ENCODE measurements at places on chromosomes 6 and 20.

- DNase-seq: no peak
These were observed 4.6 kb downstream of the NPBWR2 start for GRCh38 chr20:64102647-64103354.

DNA sequence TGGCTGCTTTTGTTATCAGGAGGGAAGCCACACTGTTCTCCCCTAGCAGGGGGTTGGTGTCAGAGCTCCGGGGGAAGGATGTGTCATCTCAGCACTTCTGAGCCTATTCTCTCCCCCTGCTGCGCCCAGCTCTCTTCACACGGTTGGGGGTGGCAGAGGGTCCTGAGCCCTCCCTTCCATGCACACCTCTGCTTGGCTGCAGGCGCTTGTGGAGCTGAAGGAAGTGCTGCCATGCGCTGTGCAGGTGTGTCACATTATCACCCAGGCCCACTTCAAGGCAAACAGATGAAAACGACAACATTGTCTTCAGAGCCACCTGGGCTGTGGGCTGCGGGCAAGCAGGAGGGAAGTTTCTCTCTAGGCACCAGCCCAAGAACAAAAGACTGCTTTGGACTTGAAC, 263.4 kb downstream of the BMP7 start:
- DNase-seq: no peak

- no peak for DNase-seq
These were observed 113.2 kb downstream of the FNDC1 start for GRCh38 chr6:159282421-159282820.

DNA sequence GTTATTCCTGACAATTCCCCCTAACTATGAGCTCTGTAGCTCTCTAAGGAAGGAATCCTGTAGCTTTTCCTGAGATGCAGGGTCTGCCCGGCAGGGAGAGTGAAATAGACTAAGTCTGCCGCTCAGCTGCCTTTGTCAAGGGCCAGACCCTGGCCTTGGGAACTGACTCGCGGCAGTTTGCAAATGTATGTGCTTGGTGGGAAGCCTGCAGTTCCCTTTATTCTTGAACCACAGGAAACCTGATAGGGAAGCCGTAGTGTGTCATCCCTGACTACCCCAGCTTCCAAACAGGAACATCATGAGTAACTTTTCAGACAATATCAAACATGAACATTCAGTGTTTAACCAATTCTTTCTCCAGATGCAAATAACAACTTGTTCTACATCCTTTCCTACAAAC, 78.7 kb upstream of the IFNGR1 start:
- no peak for DNase-seq

DNA sequence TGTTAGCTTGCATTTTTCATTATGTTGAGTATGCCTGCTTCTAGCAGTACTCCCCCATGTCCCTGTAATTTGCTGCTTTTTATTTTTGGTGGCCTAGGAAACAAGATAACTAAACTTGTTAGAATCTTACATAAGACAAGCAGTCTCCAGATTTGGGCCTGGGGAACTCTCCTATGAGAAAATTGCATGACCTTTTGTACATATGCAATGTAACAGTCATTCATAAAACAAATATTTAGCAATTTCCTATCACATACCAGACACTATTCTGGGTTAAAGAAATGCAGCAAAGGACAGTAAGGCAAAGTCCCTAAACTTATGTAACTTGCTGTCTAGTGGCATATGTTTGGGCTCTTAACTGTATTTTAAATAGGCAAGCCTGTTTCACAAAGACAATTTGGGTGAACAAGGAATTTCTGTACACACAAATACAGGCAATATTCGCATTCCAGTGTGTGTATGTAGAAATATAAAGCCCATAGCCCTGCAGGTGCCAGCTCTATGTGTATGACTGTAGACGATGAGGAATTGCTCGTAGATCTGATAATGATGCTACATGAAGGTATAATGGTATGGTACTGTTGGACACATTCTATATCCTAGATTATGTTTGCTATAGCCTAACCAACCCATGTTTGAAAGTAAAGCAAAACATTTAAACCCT, 305.2 kb upstream of the CITED2 start:
- DNase-seq: no peak

- DNase-seq: no peak
These were observed 75.6 kb upstream of the SLC22A23 start for GRCh38 chr6:3532296-3532916.

GRCh38 chr6:113526995-113527394, 330.1 kb upstream of the MARCKS start:
- no peak for DNase-seq

DNA sequence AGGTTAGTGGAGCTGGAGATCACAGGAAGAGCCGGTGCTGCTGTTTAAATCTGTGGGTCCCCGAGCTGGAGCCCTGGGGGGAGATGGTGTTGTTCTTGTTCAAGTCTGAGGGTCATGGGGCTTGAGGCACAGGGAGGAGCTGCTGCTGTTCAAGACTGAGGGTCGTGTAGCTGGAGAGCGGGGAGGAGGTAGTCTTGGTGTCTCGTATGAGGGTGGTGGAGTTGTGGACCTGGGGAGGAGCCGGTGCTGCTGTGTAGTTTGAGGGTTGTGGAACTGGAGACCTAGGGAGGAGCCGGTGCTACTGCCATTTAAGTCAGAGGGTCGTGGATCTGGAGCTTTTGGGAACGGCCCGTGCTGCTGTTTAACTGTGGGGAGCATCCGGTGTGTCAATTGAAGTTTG, 112.2 kb upstream of the SULF2 start:
- DNase-seq: no peak

DNA sequence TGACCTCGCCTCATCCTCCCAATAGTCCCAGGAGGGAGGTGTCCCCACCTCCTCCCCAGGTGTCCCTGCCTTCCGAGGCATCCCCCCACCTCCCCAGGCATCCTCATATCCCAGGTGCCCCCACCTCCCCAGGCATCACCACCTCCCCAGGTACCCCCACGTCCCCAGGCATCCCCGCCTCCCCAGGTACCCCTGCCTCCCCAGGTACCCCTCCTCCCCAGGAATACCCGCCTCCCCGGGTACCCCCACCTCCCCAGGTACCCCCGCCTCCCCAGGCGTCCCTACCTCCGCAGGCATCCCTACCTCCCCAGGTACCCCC, 198.9 kb downstream of the SYNDIG1 start:
- DNase-seq: no peak

DNA sequence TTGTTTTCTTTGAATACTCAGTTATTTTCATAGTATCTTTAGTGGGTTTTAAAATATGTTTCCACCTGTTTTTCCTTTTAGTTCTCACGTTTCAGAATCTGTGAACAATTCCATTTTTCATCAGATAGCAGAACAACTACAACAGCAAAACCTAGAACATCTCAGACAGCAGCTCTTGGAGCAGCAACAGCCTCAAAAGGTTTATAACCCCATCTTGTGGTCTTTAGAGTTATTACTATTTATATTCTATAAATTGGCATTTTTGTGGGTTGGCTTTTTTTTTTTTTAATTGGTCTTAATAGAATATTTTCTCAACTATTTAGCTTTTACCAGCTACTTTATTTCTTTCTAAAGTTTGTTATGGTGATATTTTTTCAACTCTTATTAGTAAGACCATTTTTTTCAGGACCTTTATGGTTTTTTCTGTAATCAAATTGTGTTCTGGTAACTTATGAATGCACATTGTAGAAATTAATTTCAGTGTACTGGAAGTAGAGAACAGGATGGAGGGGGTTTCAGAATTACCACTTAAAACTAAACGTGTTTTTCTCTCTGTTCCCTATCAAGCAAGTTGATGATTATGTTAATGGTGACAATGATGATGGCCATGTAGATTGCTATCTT, 72.2 kb downstream of the SCAF8 start:
- no peak for DNase-seq

DNA sequence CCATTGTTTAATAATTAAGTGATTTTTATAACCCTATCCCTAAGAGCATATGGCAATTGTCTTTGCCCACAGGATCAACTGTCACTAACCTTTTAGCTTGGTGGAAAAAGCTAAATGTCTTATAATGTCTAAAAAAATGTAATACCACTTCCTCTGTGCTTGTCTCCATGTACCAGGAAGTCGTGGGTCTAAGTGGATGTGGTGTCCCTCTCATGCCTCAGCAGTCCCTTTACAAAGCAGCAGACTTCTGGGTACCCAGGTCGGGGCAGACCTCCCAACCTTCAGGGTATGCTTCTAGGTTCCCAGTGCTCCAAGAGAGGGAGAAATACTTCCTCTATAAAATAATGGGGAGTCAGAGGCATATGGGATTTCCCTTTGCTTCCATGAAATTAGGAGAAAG, 74.7 kb downstream of the ZHX3 start:
- DNase-seq: no peak

DNA sequence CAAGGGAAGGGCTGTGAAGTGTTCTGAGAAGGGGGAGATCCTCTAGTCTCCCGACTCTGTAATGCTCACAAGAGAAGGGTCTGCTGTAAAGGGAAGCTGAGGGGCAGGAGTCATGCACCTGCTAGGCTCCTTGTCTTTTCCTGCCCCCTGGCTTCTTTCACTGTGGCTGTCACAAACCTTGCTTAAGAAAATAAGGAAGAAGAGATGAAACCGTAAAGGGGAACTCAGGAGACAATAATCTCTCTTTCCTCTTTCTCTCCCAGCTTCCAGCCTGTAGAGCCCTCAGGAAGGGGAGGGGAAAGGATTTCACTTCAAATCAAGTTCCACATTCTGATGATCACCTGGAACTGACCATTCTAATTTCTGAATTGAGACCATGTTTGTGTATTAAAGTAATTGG, 26.3 kb downstream of the SLC13A3 start:
- no peak for DNase-seq

GRCh38 chr6:133315811-133316210, 74.7 kb downstream of the EYA4 start:
- no peak for DNase-seq

DNA sequence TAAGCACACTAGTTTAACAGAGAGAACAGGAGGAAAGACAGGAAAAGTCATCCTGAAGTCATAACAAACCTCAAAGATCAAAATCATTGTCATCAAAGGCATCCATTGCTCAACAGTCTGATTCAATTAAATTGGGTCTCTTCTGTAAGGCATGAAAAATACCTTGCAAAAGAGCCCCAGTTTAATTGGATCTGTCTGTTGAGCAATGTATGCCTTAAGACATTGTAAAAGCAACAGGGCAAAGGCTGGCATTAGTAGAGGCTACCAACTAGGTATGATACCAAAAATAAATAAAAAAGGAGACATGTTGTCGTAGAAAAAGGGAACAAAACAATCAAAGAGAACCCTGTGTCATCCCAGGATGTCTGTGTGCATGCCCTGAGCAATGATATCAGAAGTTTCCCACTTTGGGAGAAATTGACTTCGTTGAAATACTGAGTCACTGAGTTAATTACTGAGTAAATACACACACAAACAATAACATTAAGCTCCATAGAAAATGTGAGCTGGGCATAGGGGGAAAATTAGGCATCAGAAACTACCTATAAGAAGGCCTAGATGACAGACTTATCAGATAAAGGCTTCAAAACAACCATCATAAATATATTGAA, 1013.8 kb upstream of the CITED2 start:
- no peak for DNase-seq

GRCh38 chr6:31952140-31952805, 6.4 kb downstream of the CFB start:
- no peak for DNase-seq

GRCh38 chr20:25257130-25257529, 9.2 kb downstream of the PYGB start:
- DNase-seq: no peak

GRCh38 chr6:72783666-72784065, 161.8 kb downstream of the KCNQ5 start:
- no peak for DNase-seq

DNA sequence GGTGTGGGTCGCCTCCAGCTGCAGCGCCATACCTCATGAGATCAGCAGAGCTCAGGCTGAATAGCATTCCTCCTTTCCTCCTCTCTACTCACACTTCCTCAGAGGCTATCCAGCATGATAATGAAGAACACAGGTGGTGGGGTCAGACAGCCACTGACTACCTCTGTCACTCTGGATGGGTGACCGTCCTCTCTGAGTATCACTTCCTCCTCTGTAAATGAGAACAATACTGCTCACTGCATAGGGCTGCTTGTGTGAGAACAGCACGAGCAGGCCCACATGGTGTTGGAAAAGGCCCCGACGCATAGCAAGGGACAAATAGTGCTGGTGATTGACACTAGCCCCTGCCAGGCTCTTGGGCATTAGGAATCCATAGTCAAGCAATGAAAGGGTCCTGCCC, 239.1 kb downstream of the PRKN start:
- no peak for DNase-seq

- DNase-seq: no peak
These were observed 11.3 kb downstream of the NPEPL1 start for GRCh38 chr20:58703765-58704371.

- no peak for DNase-seq
These were observed 56.4 kb downstream of the SNRNP48 start for GRCh38 chr6:7646394-7646793.

- DNase-seq: no peak
These were observed 29.8 kb upstream of the CCN2 start for GRCh38 chr6:131980791-131981623.

- no peak for DNase-seq
These were observed 256.0 kb downstream of the CDKAL1 start for GRCh38 chr6:20790032-20790791.

DNA sequence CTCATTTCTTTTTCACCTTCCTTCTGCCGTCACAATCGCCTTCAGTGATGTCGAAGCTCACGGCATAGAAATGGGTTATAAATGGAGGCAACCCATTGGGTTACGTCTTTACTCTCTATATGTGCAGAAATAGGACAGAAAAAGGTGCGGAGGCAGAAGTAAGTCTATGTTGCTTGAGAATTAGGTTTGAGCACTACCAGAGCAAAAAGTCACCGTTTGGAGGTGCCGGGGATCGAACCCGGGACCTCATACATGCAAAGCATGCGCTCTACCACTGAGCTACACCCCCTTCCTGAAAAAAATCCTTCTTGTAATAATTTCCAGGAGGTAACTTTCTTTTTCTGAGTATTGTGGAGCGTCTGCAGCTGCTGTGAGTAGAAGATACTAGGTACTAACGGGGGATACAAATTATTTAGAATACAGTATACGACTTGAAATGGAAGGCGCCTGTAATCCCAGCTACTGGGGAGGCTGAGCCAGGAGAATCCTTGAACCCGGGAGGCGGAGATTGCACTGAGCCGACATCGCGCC, 134.2 kb downstream of the TRIM27 start:
- DNase-seq: no peak

DNA sequence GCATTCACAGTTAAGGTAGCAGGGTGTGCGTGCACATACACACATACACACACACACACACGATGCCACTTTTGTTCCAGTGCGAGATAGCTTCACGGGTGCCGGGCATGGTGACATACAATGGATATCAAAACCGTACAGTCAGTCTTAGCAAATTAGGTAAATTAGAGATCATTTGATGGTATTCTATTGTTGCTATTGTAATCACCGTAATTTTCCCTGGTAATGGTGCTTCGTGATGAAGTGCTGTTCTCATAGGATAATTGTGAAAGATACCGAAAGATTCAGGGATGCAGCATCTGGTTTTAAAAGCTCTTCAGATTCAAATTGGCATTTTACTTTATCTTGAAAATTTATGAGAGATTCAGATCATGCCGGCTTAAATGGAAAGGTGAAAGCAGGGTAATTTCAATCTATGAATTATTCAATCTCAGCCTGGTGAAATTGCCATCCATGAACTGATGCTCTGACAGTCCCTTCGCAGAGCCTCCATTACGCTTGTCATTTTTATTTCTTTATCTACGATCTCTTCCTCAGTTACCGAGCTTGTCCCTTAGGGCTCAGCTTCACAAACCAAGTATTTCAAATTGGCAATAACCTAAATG, 71.3 kb upstream of the SOX4 start:
- DNase-seq: no peak

Data from memory B cell (primary cell).